ENCODE measurements at places on chromosomes 2 and 18.

DNA sequence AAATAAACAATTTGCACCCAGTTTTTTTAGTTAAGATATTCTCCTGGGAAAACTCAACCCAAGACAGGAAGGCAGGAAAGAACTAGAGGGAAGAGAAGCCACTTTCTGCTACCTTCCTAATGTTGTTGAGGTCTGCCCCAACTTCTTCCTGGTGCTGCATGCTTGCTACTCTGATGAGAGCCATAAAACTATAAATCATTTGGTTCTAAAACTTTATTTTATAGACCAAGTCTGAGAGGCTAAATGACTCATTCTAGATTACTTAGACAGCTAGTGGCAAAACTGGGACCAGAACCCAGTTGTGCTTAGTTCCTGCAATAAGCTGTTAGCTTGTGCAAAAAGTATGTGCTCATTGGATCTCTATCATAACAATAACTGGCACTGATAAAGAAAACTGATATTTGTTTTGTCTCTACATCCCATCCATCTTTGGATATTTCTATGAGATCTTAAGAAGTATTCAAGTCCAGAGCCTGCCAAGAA is 344.9 kb upstream of the SLC14A2 start:
- DNase-seq: no peak

- DNase-seq: no peak
Measured at GRCh38 chr2:126914811-126915500, 16.3 kb downstream of the TEX51 start.

DNA sequence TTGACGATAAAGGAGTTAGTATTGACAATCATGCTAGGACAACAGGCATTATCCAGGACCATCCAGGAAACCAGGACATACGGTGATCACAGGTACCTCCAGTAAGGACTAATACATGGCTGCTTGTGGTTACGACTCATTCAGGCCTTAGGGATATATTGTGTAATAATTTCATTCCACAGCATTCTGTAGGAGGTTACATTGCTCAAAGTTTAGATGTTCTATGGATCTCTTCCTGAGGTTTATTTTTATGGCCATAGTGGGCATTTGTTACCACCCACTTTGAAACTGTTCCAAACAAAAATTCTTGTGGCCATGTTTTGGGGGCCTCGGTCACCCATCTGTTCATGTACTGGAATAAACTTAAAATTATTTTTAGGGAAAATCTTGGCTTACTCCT is 431.6 kb downstream of the METTL4 start:
- no peak for DNase-seq

DNA sequence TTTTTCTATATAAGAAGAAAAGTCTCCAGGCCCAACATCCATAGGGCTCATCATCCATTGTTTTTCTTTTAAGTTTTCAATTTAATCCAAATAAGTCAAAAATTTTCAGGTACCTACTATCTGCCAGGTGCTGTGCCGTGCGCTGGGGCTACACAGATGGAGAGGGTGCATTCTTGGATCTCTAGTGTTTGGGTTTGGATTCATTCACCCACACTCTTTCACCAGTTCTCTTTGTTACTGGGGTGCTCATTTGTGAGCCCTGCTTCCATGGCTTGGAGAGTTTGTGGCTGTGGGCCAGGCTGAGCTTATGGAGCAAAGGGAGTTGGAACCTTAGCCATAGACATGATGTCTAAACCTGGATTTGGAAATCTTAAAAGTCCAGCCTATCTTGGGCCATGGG is 51.0 kb downstream of the CDK15 start:
- DNase-seq: no peak

GRCh38 chr2:32003791-32004190 is 7.0 kb downstream of the MEMO1 start:
- DNase-seq: no peak

DNA sequence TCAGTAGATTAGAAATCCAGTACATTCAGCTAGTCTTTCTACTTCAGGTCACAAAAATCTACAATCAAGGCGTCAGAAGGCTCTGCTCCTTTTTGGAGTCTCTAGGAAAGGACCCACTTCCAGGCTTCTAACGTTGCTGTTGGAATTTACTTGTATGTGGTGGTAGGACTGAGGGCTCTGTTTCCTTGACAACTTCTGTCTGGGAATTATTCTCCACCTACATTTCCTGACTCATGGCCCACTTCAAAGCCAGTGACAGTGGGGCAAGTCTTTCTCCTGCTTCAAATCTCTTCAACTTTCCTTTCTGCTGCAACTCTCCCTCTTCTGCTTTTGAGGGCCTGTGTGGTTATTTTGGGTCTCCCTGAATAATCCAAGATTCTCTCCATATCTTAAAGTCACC is 10.4 kb upstream of the TMX3 start:
- DNase-seq: no peak

- no peak for DNase-seq
Measured at GRCh38 chr2:162196638-162197037, 44.6 kb upstream of the GCG start.

DNA sequence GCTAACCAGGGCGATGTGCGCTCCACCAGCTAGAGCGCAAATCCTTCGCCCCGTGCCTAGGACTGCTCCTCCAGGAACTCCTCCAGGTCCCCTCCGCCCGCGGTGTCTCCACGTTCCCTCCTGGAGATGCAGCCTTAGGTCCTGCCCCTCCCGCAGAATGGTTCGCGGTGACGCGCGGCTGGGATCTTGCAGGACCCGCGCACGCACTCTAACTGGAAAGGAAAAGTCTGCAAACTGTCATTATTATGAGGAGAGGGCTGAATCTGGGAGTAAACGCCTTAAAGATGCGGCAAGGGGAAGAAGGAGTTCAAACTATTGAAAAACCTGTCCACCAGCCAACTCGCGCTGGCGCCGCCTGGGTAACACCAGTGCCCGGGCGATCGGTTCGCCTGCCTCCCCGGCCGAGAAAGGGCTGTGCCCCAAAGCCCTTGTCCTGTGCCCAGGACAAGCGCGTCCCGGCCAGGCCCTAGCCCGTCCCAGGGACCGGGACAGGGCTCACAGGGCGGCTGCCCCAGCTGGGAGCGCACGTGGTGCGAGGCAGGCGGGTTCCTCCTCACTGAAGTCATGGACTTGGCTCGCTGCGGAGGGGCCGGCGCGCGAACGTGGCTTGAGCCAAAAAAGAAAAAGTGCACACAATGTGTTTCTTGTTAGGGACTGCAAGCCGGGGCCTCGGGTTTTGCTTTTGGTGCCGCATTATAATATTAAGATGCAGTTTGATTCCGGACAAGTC is 5.5 kb upstream of the ID2 start:
- DNase-seq: no peak

- no peak for DNase-seq
Measured at GRCh38 chr2:30649278-30649677, 158.0 kb downstream of the CAPN13 start.

GRCh38 chr18:12946549-12947284 is 1.1 kb upstream of the SEH1L start:
- DNase-seq: no peak

DNA sequence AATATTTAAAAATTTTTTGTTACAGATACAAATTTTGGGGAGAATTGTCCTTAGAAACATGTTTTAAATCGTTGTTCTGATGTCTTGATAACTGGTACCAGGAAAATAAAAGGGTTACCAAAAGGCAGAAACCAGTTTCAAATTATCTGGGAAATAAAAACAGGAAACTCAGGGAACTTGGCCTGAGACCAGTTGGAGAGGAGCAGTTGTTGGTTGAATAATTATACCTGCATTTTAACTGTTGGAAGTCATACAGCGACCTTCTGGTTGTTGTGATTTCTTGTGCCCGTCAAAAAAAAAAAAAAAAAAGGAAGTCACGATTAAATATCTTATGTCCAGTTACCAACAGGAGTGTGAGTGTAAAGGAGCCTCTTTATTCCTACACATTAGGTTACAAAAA is 51.8 kb downstream of the CRIM1 start:
- DNase-seq: no peak

- no peak for DNase-seq
Measured at GRCh38 chr2:31386648-31387047, 27.9 kb downstream of the XDH start.

- DNase-seq: no peak
Measured at GRCh38 chr2:121242976-121243375, 42.0 kb downstream of the TFCP2L1 start.

DNA sequence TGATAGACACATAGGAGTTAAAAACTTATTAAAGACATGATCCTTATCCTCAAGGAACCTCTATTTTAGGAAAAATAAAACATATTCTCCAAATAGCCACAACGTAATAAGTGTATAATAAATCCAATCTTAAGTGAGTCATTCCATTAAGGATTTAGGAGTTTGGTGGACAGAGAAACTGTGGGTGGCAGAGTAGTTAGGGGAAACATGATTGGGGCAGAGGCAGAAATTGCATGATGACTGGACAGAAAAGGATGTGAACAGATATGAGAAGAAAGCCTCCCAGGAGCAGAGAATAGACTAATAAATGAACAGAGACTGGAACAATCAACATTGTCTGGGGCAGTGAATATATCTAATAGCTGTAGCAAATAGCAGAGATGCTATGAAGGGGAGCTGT is 48.1 kb upstream of the SIGLEC15 start:
- no peak for DNase-seq

DNA sequence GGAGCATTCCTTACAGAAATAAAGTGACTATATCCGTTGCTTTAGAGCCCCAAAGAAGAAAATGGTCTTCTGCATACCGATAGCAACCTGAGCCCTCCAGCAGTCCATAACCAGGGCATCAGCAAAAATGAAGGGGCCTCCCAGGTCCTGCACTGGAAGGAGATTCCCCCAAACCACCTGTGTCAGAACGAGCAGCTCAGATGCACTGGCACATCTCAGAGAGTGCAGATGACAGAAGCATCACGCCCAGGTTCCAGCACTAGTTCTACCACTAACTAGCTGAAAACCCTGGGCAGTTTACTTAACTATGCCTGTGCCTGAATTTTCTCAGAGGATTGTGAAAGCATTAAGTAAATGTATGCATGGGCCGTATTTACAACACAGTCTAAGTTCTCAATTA is 466.7 kb upstream of the MYT1L start:
- no peak for DNase-seq

- DNase-seq: no peak
Measured at GRCh38 chr2:401019-401679, 113.3 kb upstream of the ALKAL2 start.

GRCh38 chr2:19750136-19750535 is 151.6 kb downstream of the TTC32 start:
- DNase-seq: no peak

DNA sequence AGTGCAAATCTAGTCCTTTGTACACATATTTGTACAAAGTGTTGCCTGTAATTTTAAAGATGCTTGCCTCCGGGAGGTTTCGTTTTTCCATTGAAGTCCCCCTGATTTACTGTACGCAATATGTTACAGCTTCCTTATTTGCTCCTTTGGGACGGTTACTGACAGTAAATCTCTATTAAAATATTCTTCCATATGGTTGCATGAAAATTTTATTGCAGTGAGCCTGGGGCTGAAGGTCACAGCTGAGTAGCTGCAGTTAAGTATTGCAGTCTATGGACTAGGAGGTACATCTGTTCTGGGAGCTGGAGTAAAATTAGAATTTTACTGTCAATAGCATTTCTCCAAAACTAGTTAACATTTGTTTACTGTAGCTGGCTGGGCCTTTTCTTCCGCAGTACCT is 119.2 kb downstream of the ETAA1 start:
- no peak for DNase-seq

DNA sequence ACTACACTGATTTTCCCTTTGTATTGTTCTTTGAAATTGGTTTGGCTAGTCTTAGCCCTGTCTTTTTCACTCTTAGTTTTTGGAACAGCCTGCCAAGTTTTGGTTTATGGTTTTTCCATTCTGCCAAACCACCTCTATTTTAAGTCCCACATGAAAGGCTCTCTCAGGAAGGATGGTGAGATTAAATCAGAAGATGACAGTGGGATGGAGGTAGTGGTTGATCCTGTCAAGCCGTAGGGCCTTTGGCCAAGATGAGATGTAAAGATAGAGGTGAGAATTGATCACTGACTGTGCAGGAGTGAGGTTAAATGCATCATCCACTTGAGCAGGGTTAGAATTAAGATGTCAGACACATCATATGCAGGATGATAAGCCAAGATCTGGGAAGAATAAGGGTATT is 948.5 kb downstream of the SLC4A3 start:
- no peak for DNase-seq

- DNase-seq: no peak
Measured at GRCh38 chr18:3175195-3175758, 44.5 kb downstream of the MYOM1 start.

DNA sequence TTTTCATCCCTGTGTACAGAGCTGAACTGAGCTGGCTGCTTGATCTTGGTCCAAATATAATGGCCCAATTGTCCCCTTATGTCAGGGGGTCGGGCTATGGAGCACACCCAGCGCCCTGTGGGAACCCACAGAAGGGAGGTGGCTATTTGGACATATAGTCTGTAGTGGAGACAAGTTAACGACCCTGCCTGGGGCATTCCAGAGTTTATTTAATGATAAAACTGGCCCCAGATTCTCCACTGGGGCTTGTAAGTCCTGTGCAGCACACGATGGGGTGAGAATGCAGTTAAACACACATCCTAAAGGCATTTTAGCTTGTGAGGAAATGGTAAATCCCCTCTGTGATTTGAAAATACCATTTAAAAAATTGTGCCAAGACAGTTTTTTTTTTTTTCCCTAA is 72.9 kb downstream of the QPCT start:
- no peak for DNase-seq

DNA sequence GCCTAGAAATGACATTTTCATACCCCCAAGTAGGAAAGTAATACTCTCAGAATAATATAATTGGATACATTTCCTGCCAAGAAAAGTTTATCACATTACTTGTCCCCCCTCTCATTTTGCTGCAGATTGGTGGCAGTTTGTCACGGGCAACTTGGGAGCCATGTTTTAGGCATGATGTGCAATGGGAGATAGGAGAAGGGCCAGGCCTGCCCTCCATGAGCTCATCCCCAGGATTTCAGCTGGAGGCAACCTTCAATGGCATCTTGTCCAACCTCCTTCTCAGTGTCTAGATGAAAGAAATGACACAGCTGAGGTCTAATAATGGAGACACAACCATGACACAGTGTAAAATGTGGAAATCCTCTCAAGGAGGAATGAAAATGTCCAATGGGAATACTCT is 11.4 kb upstream of the RAB31 start:
- no peak for DNase-seq

All from activated naive CD4-positive, alpha-beta T cell treated with anti-CD3 and anti-CD28 coated beads, Interleukin-2, amount 50 U/mL, for 16 hours (primary cell).